ENCODE measurements at places on chromosomes 4 and X.

DNA sequence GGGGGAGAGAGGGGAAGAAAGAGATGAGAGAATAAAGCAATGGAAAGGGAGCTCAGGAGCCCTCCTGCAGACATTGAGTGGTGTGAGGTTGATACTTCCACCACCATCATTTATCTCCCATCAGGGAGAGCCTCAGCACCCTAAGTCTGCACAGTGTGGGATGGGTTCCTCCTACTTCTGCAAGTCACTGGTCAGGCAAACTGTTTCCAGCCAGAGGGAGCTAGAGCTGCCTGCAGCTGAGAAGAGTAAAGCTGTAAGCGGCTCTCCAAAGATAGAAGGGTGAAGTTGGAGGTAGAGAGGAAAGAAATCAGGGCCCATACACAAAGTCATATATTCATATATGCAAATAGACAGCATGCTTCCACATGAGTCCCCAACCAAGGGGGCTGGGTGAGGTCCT, 21.9 kb upstream of the ZNF81 start:
- DNase-seq: no peak

GRCh38 chr4:59535541-59535940, 1664.6 kb upstream of the ADGRL3 start:
- no peak for DNase-seq

- DNase-seq: no peak
Observed at GRCh38 chrX:12548341-12548740, 242.9 kb upstream of the PRPS2 start.

DNA sequence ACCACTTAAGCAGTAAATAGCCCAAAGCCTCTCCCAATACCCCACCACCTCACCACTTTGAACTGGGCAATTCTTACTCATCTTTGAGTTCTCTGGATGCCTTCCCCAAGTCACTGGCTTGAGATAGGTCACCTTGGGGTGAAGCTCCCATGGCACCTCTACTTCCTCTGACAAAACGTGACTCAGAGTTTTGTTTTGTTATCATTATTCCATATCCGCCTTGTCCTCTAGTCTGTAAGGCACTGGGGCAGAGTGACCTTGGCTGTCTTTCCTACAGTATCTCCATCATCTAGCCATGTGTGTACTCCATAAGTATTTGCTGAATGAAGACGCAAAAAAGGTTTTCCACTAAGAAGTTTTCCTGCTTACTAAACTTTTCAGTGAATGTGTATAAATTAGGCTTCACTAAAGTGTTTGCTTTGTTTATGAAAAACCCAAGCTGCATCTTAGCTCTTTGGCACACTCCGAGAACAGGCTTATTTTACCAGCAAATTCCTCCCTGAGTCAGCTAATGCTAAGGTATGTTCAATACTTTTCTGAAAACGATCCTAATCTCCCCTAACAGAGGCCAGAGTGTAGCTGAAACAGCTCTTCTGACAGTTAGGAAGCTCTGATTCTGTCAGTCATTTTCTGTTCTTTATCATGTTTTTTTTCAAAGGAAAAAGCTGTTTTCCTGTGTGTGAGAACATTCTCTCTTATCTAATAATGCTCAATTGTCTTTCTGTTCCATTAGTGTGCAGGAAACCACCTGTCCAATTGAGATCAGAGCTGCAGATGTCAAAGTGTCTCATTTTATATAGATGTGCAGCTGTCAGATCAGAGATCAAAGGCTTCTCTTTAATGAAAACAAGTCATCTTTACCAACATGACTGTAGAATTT, 30.2 kb upstream of the TSPAN5 start:
- no peak for DNase-seq

DNA sequence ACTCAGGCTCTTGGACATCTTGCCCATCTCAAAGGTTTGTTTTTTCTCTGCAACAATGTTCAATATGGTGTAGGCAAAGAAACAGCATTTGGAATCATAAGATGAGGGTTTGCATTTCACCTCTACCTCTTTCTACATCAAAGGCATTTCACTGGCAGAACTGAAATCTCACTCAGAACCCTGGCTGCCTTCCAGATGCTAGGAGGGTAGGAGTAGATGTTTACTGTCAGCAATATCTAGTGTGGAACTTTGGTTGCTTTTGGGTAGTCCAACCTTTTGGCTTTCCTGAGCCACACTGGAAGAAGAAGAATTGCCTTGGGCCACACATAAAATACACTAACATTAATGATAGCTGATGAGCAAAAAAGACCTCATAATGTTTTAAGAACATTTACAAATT, 297.0 kb upstream of the KLF3 start:
- DNase-seq: no peak

GRCh38 chrX:69068301-69069085, 96.8 kb downstream of the PJA1 start:
- no peak for DNase-seq

- DNase-seq: no peak
Observed at GRCh38 chr4:55989766-55990165, 41.0 kb downstream of the CEP135 start.

- DNase-seq: no peak
Observed at GRCh38 chrX:10597871-10598270, 22.5 kb downstream of the MID1 start.

DNA sequence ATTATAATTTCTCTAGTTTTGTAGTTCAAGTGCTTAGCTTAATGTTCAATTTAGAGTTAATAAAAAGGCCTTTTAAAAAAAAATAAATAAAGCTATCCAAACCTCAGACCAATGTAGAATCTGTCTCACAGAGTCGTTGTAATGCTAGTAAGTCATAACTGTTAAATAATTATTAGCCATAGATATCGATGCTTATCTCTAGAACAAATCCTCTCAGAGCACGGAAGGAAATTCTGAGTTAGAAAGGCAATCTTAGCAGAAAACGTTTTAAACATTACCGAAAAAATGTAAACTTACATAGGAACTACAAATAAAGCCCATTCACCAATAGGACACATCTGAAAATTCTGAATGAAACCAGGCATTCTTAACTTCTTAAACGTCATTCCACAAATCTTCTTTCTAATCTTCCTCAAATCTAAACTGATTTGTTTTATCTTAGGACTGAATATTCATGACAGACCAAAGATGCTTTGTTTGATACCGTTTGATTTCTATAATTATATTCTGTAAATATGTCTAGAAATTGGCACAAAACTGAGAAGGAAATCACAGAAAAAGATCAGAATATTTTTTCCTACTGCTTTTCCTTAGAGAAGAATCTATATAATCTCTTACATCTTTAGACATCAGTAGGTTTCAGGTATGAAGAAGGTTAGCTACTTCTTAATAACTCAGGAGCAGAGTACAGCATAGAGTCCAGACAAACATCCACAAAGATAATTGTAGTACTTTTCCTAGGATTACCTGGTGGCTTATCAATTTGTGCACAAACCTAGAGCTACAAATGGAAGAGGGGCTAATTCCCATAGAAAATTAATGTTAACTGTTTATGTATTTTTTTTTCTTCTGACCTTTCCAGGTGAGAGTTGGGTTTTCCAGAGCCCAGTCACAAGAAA, 140.7 kb downstream of the BTC start:
- no peak for DNase-seq

GRCh38 chr4:66571145-66571695, 900.9 kb upstream of the EPHA5 start:
- DNase-seq: no peak

Data from activated T-cell treated with anti-CD3 and anti-CD28 coated beads for 48 hours (primary cell).